ENCODE measurements at places on chromosomes 6 and 20. TPM values are rescaled to one million over a fixed set of nuclear protein-coding genes. Genes with fewer than 3 reads are reported as not detected.

TMEM244 gene
- not detected for total RNA-seq

TFAP2A gene
- total RNA-seq, result 1.6 TPM

SRC gene
- 26.9 TPM for total RNA-seq

C6orf62 gene
- 85.8 TPM for total RNA-seq

EYS gene
- total RNA-seq, result 4.4 TPM

RBPJL gene
- not detected for total RNA-seq

FAM83C gene
- total RNA-seq, result 0.21 TPM

PRND gene
- 30.6 TPM for total RNA-seq

VGLL2 gene
- 0.11 TPM for total RNA-seq

CRYBG1 gene
- total RNA-seq, result 32.4 TPM

GSTA2 gene
- total RNA-seq, result not detected

ADGRF1 gene
- total RNA-seq, result 13.0 TPM

SLC22A16 gene
- 0.63 TPM for total RNA-seq

HLA-DMA gene
- total RNA-seq, result 8.9 TPM

DEFB132 gene
- not detected for total RNA-seq

RFX6 gene
- total RNA-seq, result not detected

CASS4 gene
- 1.9 TPM for total RNA-seq

MTRF1L gene
- total RNA-seq, result 19.7 TPM

C6orf132 gene
- total RNA-seq, result 2.7 TPM

SLC17A2 gene
- 0.11 TPM for total RNA-seq

RHAG gene
- total RNA-seq, result 1.0 TPM

TFAP2D gene
- total RNA-seq, result not detected

MROH8 gene
- total RNA-seq, result 6.3 TPM

ANGPT4 gene
- total RNA-seq, result 0.21 TPM

PLEKHG1 gene
- total RNA-seq, result 39.5 TPM

FABP7 gene
- total RNA-seq, result 0.63 TPM

FAM83B gene
- 15.7 TPM for total RNA-seq

NUDT3 gene
- total RNA-seq, result 43.9 TPM

ULBP2 gene
- 0.26 TPM for total RNA-seq

NKX2-2 gene
- total RNA-seq, result not detected

AVP gene
- not detected for total RNA-seq

GPLD1 gene
- 4.8 TPM for total RNA-seq

DUSP15 gene
- total RNA-seq, result 1.4 TPM

ELOVL4 gene
- 9.3 TPM for total RNA-seq

LY6G6C gene
- not detected for total RNA-seq
